Activated naive CD4-positive, alpha-beta T cell treated with anti-CD3 and anti-CD28 coated beads, Interleukin-2, amount 50 U/mL, for 72 hours (primary cell): ENCODE measurements at places on chromosomes 3 and 15. TPM values are rescaled to one million over a fixed set of nuclear protein-coding genes. Genes with fewer than 3 reads are reported as not detected.
A peak's percentile ranks its signal among the peaks of the same experiment; 100 is the strongest.

DNA sequence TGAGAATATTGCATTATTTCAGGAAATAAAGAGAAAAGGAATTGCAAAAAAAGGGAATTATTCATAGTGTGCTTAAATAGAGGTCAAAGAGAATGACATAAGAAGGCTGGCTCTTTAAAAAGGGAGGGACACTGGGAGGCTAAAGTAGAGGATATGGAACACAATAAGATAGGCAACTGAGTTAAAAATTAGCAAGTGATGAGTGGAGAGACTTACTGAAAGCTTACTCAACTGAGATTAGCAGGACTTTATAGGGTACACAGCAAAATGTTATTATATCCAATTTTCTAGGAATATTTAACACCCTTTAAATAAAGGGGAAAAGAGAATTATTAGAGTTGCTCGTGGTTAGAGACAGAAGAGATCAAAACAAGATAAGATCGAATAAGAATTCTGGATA lies 375.2 kb downstream of the LSAMP start:
- no peak for DNase-seq

DNA sequence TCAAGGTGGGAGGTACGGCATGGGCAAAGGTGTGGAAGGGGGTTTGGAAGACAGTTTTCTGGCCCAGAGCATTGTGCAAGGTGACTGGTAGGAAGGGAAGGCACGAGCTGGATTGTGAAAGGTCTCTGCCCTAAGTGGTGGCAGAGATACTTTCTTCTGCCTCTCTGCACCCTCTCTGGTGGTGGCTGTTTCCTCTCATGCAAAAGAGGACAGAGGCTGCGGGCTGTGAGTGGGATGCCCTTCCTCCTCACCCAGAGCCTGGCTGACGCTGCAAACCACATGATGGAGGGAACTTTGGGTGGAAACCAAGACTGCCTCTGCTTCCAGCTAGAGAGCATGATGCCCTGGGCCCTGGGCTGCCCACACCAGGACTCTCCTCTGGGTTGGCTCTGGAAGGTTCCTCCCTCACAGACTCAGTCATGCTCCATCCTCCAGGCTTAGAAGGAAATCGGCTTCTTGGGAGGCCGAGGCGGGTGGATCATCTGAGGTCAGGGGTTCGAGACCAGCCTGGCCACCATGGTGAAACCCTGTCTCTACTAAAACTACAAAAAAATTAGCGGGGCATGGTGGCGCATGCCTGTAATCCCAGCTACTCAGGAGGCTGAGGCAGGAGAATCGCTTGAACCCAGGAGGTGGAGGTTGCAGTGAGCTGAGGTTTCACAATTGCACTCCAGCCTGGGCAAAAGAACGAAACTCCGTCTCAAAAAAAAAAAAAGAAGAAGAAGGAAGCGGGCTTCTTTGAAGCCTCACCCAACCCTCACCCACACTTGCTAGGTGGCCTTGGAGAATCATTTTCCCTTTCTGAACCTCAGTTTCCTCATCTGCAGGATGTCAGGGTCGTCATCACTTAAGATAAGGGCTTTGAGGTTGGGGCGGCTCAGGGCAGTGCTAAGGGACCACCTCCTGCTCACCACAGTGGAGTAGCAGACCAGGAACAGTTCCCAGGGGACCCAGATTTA lies 8.3 kb downstream of the PSTPIP1 start:
- DNase-seq = peak; percentile 59

DNA sequence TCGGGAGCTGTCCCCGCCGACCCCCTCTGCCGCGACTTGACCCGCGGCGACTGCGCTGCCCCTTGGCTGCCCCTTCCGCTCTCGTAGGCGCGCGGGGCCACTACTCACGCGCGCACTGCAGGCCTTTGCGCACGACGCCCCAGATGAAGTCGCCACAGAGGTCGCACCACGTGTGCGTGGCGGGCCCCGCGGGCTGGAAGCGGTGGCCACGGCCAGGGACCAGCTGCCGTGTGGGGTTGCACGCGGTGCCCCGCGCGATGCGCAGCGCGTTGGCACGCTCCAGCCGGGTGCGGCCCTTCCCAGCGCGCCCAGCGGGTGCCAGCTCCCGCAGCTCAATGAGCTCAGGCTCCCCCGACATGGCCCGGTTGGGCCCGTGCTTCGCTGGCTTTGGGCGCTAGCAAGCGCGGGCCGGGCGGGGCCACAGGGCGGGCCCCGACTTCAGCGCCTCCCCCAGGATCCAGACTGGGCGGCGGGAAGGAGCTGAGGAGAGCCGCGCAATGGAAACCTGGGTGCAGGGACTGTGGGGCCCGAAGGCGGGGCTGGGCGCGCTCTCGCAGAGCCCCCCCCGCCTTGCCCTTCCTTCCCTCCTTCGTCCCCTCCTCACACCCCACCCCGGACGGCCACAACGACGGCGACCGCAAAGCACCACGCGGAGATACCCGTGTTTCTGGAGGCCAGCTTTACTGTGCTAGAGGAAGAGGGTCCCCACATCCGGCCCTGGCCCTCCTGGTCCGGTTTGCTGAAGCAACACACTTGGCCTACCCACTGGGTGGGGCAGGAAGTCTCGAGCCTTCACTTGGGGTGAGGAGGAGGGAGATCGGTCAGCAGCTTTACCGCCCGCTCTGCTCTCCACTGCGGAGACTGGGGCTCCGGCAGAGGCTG lies at the start of gene RASSF1:
RASSF1 (minus strand) TSS at position 389 of the 882 bp plus-strand sequence; CDS start at position 358, 31 bp downstream.
- DNase-seq = peak; percentile 79

DNA sequence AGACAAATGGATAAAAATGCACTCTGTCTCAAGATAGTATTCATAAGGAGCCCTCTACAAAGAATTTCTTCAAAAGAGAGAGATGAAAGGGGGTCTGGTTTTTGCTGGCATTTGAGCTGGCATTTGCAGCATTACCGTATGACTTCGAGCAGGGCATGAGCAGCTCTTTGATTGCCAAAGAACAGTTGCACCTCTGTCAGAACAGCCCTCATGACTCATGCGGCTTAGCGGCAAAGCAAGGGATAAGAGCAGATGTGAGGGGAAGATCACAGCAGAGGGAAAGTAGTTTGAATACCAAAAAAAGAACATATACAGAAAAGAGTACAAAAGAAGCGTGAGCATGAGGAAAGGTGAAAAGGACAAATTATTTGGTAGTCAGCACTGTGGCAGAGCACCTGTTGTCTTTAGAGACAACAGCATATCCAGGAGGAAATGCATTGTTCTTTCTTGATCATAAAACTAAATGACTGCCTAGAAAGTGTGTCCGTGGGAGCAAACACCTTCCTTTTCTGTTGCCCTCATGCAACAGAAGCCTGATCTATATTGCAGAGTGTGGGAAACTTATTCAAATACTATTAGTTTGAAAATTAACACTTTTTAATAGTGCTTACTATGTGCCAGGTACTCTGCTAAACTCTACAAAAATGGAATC lies 80.5 kb upstream of the SLC24A5 start:
- no peak for DNase-seq

ISLR gene
- not detected for total RNA-seq
